ENCODE measurements at places on chromosomes 7 and 10.
A peak's percentile ranks its signal among the peaks of the same experiment; 100 is the strongest.

GRCh38 chr7:6533893-6534495 lies 17.3 kb downstream of the GRID2IP start:
- DNase-seq = no peak

GRCh38 chr10:100520811-100521210 lies 1.1 kb upstream of the SEC31B start:
- no peak for DNase-seq

DNA sequence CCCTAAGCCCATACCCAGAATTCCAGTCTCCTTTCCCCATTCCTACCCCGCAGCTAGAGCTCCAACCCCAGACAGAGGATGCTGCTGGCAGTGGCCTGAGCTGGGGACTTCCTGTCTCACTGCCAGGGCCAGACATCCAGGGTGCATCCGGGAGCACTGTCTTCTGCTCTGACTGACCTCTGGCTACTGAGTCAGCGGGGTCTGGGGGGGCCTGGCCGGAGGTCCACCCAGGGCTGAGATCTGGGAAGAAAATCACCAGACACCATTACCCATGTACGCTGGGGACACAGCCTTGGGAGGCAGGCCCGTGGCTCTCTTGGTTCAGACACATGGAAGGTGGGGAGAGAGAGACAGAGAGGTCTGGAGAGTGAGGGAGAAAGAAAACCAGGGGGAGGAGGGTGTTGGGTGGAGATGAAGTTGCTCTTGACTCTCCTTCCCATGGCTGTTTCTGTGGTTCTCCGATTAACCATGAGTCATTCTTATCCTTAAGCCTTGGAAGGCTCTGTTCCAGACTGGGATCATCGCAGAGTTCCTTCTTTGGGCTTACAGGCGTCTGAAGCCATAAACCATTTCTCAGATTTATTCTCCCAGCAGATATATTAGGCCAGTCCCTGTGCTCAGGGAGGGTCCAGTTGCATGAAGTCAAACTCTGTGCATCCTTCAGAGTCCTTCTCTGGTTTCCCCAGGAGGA lies 23.6 kb downstream of the TSPAN15 start:
- no peak for DNase-seq

- peak; percentile 24 for DNase-seq
These were observed 167.3 kb downstream of the EGFR start for GRCh38 chr7:55185941-55186609.

- no peak for DNase-seq
These were observed 177.4 kb downstream of the ARHGAP12 start for GRCh38 chr10:31751051-31751737.

DNA sequence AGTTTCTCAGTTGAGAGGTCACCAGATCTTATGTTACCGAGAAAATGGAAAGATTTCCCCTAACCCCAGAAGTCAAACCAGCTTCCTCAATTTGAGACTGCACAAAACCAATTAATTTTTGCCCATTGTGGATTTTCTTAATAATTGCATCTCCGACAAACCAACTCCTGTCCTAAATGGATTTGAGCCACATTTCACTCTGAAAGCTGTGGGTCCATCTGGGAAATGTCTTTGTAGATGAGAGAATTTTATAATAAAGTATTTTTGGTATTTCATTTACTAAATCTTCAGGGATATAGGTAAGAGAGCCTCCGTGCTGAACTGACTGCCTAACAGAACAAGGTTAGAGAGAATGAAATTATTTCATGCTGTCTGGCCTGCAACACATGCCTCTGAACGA lies 99.7 kb upstream of the PDCD4 start:
- no peak for DNase-seq

DNA sequence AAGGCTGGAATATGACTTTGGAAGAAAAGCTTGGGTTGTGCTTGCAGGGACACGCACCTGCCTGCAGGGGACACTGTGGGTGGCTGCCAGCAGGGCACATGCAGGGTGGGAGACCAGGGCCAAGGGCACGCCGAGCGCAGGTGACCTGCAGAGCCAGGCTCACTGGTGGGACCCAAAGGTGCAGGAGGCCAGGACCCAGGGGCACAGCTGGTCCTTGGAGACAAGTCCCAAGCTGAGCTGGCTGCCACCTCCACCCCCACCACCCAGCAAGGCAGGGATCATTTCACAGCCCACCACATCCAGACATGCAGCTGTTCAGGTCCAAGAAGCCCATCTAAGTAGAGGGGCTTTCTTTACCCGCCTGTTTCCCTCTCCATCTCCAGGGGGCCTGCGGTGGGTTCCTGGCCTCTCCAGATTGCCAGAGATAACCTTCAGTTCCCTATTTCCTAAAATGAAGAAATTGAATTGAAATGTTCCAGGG lies 13.8 kb upstream of the CLIP2 start:
- DNase-seq = no peak

GRCh38 chr10:95693071-95693667 lies 558 bp downstream of the TCTN3 start:
- DNase-seq = no peak

DNA sequence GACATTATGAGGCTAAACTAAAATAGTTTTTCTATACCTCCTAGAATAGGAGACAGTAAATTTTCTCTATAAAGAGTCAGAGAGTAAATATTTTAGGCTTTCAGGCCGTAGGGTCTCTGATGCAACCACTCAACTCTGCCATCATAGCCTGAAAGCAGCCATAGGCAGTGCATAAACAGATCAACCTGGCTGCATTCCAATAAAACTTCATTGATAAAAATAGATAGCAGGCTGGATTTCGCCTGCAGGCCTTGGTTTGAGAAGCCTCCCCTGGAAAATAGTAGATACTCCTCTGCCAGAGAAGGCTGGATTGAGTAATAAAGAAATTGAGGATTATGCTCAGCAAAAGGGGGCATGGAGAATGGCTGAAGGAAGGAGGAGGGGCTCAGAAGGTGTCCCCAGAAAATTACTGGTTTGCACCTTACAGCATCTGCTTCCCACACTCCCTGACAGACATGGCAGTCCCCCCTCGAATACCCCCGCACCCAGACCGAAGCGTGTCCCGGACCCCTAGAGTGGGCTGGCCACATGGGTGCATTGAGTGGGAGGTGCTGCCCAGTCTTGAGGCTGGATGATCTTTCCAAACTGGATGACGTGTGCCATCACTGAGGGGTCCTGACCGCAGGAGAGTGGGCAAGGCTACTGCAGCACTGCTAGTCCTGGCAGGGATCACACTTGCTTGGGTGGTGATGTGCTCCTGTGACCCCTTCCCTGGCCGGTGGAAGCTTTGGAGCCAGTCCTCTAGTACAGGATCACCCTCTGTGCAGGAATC lies 126.6 kb downstream of the PTPN20 start:
- no peak for DNase-seq

DNA sequence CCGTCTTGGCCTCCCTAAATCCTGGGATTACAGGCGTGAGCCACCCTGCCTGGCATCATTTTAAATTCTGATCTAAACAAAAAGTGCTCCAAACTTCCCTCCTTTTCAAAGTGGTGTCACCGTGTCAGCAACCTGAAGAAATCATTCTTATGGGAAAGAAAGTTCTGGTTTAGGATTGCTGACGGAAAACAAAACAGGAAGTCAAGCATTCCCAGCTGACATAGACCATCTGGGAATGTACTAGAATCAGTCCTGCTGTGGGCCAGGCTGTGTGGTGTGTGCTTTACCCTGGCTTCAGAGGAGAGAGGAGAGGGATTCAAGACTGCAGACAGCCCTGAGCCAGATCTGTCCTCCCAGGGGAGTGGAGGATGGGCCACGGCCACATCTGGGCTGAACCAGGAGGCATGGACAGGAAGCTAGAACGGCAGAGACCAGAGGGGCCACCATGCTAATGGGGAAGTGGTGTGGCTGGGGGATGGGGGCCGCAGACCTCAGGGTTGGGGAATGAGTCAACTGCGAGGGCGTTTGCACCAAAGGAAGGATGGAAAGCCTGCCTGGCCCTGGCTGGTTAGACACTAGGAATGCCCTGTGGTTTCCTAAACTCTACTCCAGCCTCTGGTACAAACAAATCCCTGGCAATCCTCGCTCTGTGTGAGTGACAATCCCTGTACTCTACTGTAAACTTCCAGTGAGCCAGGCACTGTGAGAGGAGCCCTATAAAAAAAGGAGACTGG lies 16.7 kb upstream of the CLIP2 start:
- DNase-seq = no peak

GRCh38 chr7:65307651-65308299 lies 65.9 kb upstream of the ZNF92 start:
- DNase-seq = peak; percentile 51

DNA sequence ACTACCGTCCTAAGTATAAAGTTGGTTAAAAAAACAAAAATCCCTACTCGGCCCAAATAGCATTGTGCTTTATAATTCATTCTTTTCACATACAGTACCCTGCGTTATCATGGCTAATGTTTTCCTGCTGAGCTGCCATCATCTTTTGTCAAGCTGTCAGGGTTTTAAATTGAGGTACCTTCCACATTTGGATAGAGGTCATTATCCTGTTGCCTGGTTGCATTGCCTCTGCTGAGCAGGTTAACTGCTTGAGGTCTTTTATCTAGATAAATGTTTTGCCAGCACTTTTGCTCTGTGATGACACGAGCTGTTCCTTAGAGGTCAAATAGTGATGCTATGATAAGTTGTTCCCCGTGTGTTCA lies 94.4 kb upstream of the FZD1 start:
- no peak for DNase-seq

- no peak for DNase-seq
These were observed 28.4 kb upstream of the GPNMB start for GRCh38 chr7:23218196-23218595.

GRCh38 chr7:152136686-152137085 lies 111.2 kb downstream of the GALNT11 start:
- no peak for DNase-seq

DNA sequence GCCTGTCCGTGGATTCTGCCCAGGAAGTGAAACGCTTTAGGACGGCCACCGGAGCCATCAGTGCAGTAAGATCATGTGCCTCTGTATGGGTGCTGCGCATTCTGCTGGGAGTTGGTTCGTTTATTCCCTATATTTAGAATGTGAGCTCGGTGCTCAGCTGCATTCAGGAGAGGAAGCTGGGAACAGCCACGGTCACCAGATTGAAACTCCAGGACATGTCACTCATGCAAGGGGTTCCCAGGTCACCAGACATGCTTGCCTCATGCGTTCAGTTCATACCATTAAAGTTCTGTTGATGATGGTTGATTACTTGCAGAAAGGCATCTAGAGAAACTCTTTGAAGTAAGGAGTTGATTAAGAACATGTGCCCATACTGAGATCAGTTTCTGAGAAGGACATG lies 78.1 kb downstream of the TRRAP start:
- DNase-seq = no peak

DNA sequence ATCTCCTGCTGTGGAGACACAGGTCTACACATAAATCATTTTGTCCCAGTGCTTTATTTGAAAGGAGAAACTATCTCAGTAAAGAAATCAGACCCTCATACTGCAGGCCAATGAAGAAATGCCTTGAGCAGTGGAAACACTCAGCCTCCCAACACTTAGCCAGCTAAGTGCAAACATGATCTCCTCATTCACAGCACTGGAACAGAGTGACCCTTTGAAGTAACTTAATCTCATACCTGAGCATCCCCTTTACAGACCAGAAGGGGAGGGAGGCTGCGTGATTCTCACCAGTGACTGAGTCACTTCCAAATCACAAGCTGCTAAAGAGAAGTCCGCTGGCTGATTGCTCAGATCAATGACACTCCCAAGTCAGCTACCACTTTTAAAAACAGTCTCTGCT lies 4.5 kb downstream of the CHST15 start:
- DNase-seq = no peak

- DNase-seq = peak; percentile 33
These were observed 49.0 kb upstream of the LYZL1 start for GRCh38 chr10:29239569-29240472.

DNA sequence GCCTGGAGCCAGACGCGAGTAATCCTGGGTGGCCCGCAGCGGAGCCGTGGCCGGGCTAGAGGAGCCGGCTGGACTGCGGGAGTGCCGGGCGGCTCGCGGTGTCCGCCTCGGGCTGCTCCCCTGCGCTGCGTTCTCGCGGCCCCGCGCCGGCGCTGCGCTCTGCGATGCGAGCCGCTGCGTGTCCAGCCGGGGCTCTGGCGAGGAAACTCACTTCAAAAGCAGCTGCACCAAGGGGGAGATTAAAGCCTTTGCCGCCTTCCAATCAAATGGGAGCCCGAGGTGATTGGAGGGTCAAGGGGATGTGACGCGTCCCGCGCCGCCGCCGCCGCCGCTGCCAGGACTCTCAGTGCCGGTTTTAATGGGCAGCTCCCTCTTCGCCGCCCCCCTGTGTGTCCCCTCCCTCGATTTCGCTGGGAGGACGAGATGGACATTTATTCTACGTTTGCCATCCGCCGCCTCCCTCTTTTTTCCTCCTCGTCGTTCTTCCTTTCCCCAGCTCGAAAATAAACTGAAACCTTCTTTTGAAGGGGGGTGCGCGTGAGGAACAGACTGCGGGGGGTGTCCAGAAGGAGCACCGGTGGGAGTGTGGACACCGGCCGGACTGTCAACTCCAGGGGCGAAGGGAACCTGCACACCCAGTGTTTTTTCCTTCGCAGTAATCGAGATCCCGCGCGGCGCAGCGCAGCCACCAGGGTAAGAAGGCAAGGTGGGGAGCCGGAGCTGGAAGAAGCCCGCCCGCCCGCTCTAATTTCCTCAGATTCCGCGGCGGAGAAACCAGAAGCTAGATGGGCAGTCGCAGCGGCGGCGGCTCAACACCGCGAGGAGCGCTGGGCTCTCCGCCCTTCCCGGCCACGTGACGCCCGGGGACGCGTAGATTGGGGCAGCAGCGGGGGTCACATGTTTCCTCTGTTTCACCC lies at the start of gene ZNF503:
TSS of gene ZNF503 (minus strand) at position 196 of the 917 bp plus-strand sequence. CDS start 345 bp downstream, outside the sequence.
- peak; percentile 71 for DNase-seq

GRCh38 chr7:124208173-124208572 lies 175.3 kb upstream of the TMEM229A start:
- no peak for DNase-seq

DNA sequence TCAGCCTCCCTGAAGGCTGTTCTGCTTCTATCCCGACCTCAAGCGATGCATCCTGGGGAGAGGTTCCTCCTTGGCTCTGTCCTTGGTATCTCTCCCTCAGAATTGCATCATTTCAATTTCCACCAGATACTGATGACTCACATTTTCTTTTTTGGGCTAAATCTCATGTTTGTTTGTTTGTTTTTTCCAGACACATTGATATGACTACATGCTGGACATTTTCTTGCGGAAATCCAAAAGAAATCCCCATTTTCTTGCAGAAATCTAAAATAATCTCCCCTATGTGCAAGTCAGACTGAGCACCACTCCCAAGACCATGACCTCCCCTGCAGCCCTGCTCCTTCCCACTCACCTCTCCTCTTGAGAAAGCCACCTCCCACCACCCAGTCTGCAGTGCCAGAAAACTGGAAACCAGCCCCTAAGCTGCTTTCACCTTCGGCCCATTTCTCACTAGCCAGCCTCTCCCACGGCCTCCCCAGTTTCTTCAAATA lies 260.2 kb upstream of the PRKCQ start:
- DNase-seq = no peak

DNA sequence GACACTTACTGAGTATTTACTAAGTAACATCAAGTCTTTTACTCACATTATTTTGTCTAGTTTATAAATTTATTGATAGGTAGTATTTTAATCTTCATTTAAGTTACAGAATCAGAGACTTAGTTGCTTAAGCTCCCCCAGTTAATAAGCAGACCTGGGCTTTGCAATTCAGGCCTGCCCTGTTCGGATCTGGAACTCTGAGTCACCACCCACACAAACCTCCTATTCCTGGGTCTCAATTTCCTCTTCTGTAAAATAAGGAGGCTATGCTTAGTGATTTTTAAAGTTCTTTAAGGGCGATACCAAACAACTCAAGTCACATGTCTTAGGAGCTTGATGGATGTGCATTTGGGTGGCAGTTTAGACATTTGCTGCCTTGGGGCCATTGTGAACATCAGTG lies 3.5 kb upstream of the MGAM start:
- no peak for DNase-seq

- no peak for DNase-seq
These were observed 195.6 kb upstream of the GLI3 start for GRCh38 chr7:42432644-42433043.
